Stomach (tissue), 19 donors: ENCODE measurements at places on chromosomes 13 and 19.

- no peak for DNase-seq
Measured at GRCh38 chr13:38947054-38947453, 43.6 kb downstream of the STOML3 start.

DNA sequence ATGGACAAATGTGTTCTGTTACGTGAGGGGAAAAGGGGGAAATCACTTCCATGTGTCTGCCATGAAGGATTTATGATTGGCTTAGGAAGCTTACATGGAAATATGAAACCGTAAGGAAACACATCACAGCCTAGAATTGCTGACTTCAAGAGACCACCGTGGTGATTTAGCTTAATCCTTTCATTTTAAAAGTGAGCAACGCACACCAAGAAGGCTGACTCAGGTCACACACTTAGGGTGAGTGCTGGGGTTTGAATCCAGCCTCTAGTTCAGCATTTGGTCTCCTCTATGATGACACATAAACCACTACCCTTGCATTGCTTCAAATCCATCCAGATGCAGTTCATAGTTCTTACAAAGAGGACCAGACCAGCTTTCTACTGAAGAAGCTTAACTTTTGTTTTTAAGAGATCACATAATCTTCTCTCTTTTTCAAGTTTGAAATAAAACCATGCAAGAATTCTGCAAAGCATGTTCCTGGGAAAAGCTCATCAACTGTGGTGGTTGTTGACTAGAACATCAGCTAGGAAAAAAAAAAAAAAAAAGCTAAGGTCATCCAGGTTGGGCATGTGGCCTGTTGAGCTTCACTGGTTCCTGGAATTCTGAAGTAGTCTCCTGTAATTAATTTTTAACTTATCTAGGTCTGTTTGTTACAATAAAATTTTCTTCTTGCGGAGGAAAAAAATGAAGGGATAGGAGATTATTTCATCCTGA lies 60.2 kb upstream of the KL start:
- DNase-seq, result no peak

DNA sequence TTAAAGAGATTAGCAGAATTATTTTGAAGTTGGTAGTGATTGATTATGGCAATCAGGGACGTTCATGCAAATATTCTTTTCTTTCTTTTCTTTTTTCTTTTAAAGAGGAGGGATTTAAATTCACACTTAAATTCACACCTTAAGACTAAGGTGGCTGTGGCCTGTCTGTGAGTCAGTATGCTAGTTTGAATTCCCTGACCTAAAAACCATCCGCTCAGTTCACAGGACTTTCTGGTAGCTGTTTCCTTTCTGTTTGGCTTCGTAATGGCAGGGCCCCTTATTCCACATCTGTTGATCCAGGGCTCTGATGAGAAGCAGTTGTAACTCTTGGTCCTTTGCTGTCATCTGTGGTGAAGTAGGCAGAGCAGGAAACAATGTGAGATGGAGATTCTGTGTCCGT lies 7.5 kb downstream of the TNFSF11 start:
- DNase-seq, result no peak

- DNase-seq, result peak; percentile 89
Measured at GRCh38 chr13:110396913-110397381, 89.9 kb downstream of the COL4A2 start.

DNA sequence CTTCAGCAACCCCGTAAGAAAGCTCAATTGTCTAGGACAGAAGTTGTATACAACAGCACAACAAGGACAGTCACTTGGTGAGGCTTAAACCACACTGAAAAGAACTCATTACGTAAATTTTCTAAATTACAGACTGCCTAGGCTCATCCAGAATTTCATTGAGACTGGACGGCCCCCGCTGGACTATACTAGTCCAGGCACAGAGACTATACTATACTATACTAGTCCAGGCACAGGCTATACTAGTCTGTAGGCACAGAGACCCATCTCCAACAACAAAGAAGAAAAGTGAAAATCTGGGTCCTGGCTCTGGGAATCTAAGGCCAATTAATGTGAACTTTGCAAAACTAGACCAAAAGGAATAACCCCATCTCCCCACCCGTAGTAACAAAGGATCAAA lies 700 bp downstream of the ZNF816 start:
- DNase-seq, result peak; percentile 9
